ENCODE measurements at places on chromosomes 16 and 17.

DNA sequence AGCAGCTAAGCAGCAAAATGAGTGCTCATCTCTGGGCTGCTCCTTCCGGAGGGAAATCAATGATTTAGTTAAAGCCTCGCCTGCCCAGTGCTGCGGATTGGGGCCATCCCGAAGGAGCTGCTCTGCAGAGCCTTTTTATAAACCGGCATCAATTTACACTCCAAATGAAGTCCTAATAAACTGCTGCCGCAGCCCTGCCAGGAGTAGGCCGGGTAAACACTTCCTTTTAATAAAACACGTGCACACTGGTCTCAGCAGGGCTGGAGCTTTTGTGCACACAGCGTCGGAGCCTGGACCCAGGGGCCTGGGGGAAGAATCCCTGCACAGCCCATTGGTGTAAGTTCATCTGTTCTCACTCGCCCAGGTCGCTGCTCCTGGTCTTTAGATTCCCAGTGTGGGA lies 79.6 kb upstream of the HS3ST2 start:
- DNase-seq: no peak

GRCh38 chr17:731644-732066 lies 741 bp upstream of the TLCD3A start:
- DNase-seq: no peak

GRCh38 chr17:60223456-60223855 lies 73.7 kb downstream of the CA4 start:
- no peak for DNase-seq

- no peak for DNase-seq
These were observed 136.3 kb downstream of the HS3ST3B1 start for GRCh38 chr17:14437176-14437575.

GRCh38 chr16:12236589-12236988 lies 260.1 kb downstream of the SNX29 start:
- DNase-seq: no peak

DNA sequence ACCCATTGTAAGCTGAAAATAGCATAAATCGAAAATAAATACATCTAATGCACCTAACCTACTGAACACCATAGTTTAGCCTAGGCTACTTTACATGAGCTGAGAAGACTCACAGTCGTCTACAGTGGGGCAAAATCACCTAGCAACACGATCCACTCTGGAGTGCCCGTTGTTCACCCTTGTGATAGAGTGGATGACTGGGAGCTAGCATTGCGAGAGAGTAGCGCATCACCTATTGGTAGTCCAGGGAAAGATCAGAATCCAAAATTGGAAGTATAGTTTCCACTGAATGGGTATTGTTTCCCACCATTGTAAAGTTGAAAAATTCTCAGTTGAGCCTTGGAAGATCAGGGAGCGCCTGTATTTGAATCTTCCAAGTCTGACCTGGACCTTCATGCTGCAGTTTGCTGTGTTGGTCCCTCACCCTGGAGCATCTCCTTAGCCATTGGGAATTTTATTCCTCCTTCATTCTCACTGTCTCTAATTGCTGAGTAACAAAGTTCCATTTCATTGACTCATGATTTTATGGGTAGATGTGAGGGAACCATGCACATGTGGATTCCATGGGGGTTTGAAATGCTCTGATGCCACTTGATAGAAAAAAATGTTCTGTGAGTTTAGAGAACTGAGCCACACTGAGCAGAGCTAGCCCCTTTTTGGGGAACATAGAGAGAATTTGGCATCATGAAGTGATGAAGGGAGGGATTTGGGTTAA lies 19.6 kb downstream of the AKAP1 start:
- DNase-seq: no peak

DNA sequence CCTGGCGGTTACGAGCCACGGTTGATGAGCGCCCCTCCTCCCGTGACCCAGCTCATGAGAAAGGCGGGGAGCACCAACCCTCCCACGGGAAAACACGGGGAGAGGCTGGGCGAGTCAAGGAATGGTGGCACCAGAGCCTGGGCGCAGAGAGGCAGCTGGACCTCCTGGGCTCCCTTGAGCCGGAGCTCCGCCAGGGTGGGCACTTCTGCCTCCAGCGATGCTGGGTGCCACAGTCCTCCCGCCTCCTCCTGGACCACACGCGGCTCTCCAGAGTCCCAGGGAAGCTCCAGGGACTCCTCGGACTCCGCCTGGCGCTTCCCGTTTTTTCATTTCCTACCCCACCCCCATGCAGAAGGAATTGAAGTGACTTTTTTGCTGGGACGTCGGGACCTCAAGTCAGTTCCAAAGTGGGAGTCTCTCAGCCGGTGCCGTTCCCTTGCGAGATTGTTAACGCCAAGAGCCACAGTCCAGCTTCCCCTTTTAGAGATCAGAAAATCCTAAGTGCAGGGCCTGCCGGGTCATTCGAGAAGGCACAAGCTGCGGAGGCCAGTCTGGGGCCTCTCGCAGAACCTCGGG lies 6.6 kb upstream of the CBX8 start:
- no peak for DNase-seq

- no peak for DNase-seq
These were observed 68.1 kb upstream of the CPHXL start for GRCh38 chr16:75794426-75794825.

GRCh38 chr16:1770328-1771187 lies 785 bp downstream of the NME3 start:
- peak; percentile 45 for DNase-seq

- no peak for DNase-seq
These were observed 8.5 kb upstream of the CCL1 start for GRCh38 chr17:34371405-34372100.

DNA sequence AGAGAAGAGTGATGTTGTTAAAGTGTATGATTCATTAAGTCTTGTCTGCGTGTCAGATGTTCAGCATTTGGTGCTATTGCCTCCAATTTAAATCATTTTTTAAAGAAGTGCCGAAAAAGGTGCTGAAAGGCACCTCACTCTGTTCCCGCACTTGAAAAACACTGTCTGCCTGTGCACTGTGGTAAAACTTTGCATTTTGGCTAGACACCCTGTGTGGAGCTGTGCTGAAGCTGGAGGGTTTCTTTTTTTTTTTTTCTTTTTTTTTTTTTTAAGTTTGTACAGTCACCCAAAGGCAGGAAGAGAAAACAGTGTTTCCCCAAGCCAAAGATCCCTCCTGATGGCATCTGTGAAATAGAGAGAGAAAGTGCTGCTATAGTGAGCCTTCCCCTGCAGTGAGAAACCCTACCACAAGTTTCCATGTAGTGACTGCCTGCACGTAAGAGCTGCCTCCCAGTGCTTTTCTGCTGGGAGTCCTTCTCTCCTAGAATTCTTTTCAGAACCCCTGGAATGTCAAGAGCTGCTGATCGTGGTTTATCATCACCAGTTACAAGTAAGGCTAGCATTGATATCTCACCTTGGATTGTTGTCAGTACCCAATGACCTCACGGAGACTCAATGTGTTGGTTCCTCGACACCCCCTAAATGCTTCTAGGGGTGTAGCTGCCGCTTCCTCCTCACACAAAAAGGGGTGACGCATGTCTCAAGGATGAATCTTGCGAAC lies 116.0 kb upstream of the SOX9 start:
- no peak for DNase-seq

DNA sequence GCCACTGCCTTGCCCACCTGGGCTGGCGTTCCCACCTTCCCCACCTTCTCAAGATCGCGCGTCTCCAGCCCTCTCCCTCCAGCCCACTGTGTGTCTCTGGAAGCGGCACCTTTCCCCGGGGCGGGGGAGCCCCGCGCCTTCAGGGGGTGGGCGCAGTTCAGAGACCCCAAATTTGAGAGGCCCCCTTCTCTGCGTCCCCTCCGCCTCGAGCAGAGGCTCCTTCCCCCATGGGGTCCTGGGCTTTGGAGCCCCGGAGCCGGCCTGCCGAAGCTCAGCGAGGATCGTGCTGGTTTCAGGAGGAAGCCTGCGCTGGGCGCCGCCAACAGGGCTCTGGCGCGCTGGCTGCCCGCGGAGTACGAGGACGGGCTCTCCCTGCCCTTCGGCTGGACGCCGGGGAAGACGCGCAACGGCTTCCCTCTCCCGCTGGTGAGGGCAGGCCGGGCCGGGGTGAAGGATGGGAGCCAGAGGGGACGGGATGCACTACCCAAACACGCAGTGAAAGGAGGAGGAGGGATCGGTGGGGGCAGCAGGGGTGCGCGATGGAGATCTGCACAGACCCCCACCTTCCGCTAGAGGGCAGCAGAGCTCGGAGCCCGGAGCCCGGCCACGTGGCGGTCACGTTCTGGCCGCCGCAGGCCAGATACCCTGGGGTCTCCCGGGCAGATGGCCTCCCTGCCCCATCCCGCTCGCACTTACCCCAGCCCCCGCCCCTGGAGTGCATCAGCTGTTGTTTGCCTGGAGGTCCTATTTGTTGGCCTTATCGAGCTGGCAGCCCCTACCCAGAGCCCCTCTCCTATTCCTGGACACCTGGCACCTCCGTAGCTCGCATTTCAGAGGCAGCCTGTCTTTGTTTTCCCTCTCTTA lies 11.1 kb downstream of the LPO start:
- DNase-seq: peak; percentile 71

GRCh38 chr16:78175287-78175686 lies 75.8 kb downstream of the WWOX start:
- no peak for DNase-seq

DNA sequence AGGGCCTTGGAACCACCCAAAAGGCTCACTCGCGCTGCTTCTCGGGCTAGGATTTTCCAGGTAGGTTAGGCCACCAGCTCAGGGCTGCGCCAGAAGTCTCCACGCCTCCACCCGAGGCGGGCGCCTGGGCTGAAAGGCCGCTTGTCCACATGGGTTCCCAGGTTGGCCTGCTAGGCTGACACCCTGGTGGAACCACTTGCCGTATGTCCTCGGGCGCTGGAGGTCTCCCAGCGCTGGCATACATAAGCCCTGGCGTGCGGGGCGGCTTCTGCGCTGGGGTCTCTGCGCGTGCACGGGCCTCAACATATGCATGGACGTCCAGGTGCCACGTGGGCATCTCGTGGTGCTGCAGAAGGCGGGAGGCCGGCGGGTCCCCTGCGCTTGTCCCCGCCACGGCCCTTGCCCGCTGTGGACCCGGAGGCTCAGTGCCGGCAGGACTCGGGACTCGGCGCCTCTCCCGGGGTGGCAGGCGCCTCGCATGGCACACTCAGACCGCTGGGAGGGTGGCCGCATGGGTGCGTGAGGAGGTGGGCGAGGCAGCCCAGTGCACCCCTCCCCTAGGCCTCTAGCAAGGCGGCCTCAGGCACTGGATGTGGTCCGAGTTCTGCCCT lies 47.2 kb upstream of the ZNF629 start:
- DNase-seq: no peak
